ENCODE measurements at places on chromosomes 4 and X. TPM values are rescaled to one million over a fixed set of nuclear protein-coding genes. Genes with fewer than 3 reads are reported as not detected.

FGF5 gene
- not detected for total RNA-seq

CXCL11 gene
- total RNA-seq, result not detected

GALNTL6 gene
- 0.74 TPM for total RNA-seq

UVSSA gene
- total RNA-seq, result 25.5 TPM

IL13RA2 gene
- 0.74 TPM for total RNA-seq

HMGN5 gene
- 0.98 TPM for total RNA-seq

AFP gene
- total RNA-seq, result not detected

FGA gene
- total RNA-seq, result not detected

CYSLTR1 gene
- total RNA-seq, result 0.98 TPM

KLF8 gene
- total RNA-seq, result 33.1 TPM

PAGE4 gene
- not detected for total RNA-seq

NDUFC1 gene
- 16.5 TPM for total RNA-seq

PLP1 gene
- 8.8 TPM for total RNA-seq

HSD17B13 gene
- 23.8 TPM for total RNA-seq

TECRL gene
- not detected for total RNA-seq

MAGEA4 gene
- not detected for total RNA-seq

NKX3-2 gene
- 2.9 TPM for total RNA-seq

MAGEA8 gene
- not detected for total RNA-seq

SPARCL1 gene
- 558 TPM for total RNA-seq

TIMP1 gene
- total RNA-seq, result 309 TPM

ARMCX2 gene
- total RNA-seq, result 30.2 TPM

NLGN3 gene
- total RNA-seq, result 1.7 TPM

PABPC1L2B gene
- not detected for total RNA-seq

UPF3B gene
- 2.5 TPM for total RNA-seq

GYG2 gene
- 15.7 TPM for total RNA-seq

YIPF7 gene
- not detected for total RNA-seq

PASD1 gene
- total RNA-seq, result not detected

BEND4 gene
- not detected for total RNA-seq

PUDP gene
- 17.2 TPM for total RNA-seq

CT83 gene
- total RNA-seq, result not detected

ANAPC10 gene
- 17.4 TPM for total RNA-seq

ANXA10 gene
- total RNA-seq, result not detected

TMEM175 gene
- total RNA-seq, result 56.5 TPM

CCSER1 gene
- 8.1 TPM for total RNA-seq

All from vagina (tissue), 2 donors.